Large intestine (tissue), 12 donors: ENCODE measurements at places on chromosomes 1 and 21. TPM values are rescaled to one million over a fixed set of nuclear protein-coding genes. Genes with fewer than 3 reads are reported as not detected.
A peak's percentile ranks its signal among the peaks of the same experiment; 100 is the strongest.

DNA sequence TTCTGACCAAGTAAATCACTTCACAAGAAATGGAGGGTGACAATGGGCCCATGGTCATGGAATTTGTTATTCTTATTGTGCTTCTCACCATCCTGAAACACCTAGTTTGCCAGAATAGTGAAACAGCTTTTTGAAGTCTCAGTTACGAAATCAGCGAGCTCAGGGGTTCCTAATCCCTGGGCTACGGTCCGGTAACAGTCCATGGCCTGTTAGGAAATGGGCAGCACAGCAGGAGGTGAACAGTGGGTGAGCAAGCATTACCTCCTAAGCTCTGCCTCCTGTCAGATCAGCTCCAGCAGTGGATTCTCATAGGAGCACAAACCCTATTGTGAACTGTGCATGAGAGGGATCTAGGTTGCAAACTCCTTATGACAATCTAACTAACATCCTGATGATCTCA lies 1356.3 kb downstream of the KCNT2 start:
- no peaks in the 10 kb centered on the region for H3K4me1 ChIP-seq
- no peak for DNase-seq
- H3K36me3 ChIP-seq: no peaks in the 10 kb centered on the region
- no peak overlapping the region for H3K27ac ChIP-seq
- H3K4me3 ChIP-seq: no peak overlapping the region

- H3K36me3 ChIP-seq: peaks cover 60% of the 10 kb centered on the region
- no peak for DNase-seq
- no peak overlapping the region for H3K27ac ChIP-seq
- H3K27me3 ChIP-seq: no peaks in the 10 kb centered on the region
- peaks cover 13% of the 10 kb centered on the region for H3K4me1 ChIP-seq
- no peak overlapping the region for H3K4me3 ChIP-seq
Observed at GRCh38 chr1:228100822-228101613, 2.1 kb downstream of the C1orf35 start.

DNA sequence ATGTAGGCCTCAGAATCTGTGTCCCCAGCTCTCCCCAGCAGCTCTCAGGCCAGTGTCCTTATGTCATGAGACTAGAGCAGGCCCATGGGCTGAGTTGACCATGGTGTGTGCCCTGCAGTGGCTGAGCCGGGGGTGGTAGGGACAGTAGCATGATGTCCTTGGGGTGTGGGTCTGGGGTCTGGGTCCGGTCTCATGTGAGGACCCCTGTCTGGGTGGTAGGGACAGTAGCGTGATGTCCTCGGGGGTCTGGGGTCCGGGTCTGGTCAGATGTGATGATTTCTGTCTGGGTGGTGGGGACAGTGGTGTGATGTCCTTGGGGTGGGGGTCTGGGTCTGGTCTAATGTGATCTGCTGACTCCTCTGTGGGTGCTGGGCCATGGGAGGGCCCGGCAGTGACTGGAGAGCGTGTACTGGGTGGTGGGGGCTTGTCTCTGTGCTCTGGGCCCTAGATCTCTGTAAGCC lies 64.5 kb downstream of the OBSCN start:
- DNase-seq: no peak
- H3K27ac ChIP-seq: no peak overlapping the region
- peaks cover 9% of the 10 kb centered on the region for H3K36me3 ChIP-seq
- peaks cover 8% of the 10 kb centered on the region for H3K4me1 ChIP-seq
- H3K4me3 ChIP-seq: no peak overlapping the region

- no peak overlapping the region for H3K27ac ChIP-seq
- H3K36me3 ChIP-seq: peaks cover 25% of the 10 kb centered on the region
- no peaks in the 10 kb centered on the region for H3K27me3 ChIP-seq
- H3K4me1 ChIP-seq: peaks cover 7% of the 10 kb centered on the region
- no peak overlapping the region for H3K4me3 ChIP-seq
Observed at GRCh38 chr1:19393046-19393445, 80.9 kb downstream of the SLC66A1 start.

- no peaks in the 10 kb centered on the region for H3K27me3 ChIP-seq
- no peak overlapping the region for H3K4me3 ChIP-seq
- peaks cover 33% of the 10 kb centered on the region for H3K36me3 ChIP-seq
- no peak overlapping the region for H3K27ac ChIP-seq
- DNase-seq: no peak
- H3K4me1 ChIP-seq: no peaks in the 10 kb centered on the region
Observed at GRCh38 chr1:225977937-225978748, 21.0 kb downstream of the SDE2 start.

DNA sequence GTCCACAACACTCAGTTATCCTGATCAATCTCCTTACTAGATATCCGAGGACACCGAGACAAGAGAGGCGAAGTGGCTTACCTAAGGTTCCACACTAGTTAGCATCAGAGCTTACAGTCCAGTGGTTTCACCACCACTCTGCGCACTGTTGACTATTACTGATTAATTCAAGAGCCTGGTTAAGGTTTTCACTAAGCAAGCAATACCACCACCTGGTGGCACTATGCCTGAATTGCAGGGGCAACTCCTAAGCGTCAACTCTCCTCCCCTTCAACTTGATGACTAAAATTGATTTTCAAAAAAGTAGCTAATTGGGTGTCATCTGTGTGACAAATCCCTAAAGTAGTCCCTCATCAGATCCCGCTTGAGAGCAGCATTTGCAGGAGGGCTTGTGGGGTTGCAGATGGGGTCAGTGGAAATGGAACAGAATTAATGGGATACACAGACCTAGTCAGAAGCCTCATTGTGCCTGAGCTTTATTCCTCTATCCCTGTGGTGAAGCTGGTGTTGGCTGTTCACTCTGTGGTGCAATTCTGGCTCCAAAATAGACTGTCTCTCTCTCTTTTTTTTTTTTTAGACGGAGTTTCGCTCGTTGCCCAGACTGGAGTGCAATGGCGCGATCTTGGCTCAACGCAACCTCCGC lies 9.1 kb downstream of the TTC22 start:
- H3K4me1 ChIP-seq: peaks cover 42% of the 10 kb centered on the region
- peak overlapping the region; percentile 22 for H3K27ac ChIP-seq
- peak; percentile 35 for DNase-seq
- H3K36me3 ChIP-seq: peaks cover 17% of the 10 kb centered on the region
- no peaks in the 10 kb centered on the region for H3K27me3 ChIP-seq
- no peak overlapping the region for H3K4me3 ChIP-seq

- peaks cover 14% of the 10 kb centered on the region for H3K36me3 ChIP-seq
- no peaks in the 10 kb centered on the region for H3K27me3 ChIP-seq
- no peak for DNase-seq
- peaks cover 5% of the 10 kb centered on the region for H3K4me1 ChIP-seq
Observed at GRCh38 chr1:44743211-44743610, 3.6 kb downstream of the KIF2C start.

DNA sequence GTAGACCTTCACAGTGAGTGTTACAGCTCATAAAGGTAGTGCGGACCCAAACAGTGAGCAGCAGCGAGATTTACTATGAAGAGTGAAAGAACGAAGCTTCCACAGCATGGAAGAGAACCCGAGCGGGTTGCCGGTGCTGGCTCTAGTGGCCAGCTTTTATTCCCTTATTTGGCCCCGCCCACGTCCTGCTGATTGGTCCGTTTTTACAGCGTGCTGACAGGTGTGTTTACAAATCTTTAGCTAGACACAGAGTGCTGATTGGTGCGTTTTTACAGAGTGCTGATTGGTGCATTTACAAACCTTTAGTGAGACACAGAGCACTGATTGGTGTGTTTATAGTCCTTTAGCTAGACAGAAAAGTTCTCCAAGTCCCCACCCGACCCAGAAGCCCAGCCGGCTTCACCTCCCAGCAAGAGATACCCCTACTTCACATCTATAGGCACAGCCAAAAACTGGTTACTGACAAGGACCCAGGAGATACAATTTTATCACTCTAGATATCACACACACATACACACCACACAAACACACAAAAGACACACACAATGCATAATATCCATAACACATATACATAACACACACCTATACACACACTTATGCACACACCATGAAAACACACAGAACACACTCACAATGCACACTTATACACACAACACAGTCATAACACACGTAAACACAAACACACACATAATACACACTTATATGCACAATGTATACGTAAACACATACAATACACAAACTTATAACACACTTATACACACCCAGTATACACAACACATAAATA lies 68.5 kb downstream of the MAP3K21 start:
- no peak overlapping the region for H3K4me3 ChIP-seq
- H3K27me3 ChIP-seq: no peaks in the 10 kb centered on the region
- H3K36me3 ChIP-seq: no peaks in the 10 kb centered on the region
- no peak overlapping the region for H3K27ac ChIP-seq
- H3K4me1 ChIP-seq: no peaks in the 10 kb centered on the region

- no peak overlapping the region for H3K27ac ChIP-seq
- peak; percentile 33 for DNase-seq
- H3K4me1 ChIP-seq: no peaks in the 10 kb centered on the region
- H3K36me3 ChIP-seq: no peaks in the 10 kb centered on the region
Observed at GRCh38 chr1:23216771-23217420, 406 bp downstream of the HTR1D start.

DNA sequence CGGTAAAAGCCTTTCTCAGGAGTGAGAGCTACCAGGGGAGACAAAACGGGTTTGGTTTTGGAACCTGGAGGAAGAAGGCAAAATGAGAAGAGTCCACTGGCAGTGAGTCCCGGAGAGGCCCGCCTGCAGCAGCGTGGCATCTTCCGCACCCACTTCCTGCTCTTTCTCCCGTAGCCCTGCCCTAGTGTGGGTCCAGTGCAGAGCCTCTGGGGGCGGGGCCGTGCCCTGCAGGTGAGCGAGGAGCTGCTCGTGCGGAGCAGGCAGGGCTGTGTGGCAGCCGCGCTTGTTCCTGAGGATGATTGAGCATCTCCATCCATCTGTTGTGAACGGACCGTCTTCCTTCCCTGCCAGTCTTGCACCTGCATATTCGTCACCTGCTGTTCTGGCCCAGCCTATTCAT lies 66.5 kb downstream of the PEX14 start:
- H3K4me1 ChIP-seq: no peaks in the 10 kb centered on the region
- no peak overlapping the region for H3K4me3 ChIP-seq
- no peak for DNase-seq
- H3K36me3 ChIP-seq: peaks cover 22% of the 10 kb centered on the region
- H3K27me3 ChIP-seq: no peaks in the 10 kb centered on the region

DNA sequence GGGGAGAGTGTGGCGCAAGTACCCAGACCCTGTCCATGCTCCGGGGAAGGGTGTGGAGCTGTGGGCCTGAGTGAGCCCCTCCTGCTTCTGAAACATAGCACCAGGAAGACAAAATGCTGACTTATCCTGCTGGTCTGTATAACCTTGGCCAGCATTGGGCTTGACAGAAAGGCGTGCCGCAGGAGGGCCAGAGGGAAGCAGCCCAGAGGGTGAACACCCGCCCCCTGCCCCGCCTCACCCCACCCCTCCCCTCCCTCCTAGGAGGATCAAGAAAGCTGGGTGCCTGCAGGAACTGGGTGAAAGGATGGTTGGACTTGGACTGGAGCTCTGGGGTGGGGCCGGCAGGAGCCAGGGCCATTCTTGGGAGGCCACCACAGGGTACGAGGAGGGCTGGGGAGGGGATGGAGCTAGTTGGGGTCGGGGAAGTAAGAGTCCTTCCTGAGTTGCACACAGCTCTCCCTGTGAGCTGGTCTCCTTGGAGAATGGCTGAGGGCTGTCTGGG lies 27.1 kb downstream of the PTPRF start:
- peak; percentile 90 for DNase-seq
- H3K27ac ChIP-seq: peak overlapping the region; percentile 94
- no peaks in the 10 kb centered on the region for H3K27me3 ChIP-seq
- H3K4me1 ChIP-seq: peaks cover 46% of the 10 kb centered on the region
- peaks cover 57% of the 10 kb centered on the region for H3K36me3 ChIP-seq

DNA sequence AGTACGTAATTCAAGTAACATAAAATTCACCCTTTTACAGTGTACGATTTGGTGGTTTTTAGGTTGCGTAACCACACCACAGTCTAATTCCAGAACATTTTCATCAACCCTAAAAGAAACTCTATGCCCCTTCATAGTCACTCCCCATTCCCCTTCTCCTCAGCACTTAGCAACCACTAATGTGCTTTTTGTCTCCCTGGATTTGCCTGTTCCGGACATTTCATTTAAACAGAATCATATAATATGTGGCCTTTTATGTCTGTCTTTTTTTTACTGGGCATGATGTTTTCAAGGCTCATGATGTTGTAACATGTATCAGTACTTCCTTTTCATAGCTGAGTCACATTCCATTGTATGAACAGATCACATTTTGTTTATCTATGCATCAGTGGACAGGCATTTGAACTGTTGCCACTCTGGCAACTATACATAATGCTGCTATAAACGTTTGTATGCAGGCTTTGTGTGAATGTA lies 20.8 kb downstream of the OBSCN start:
- DNase-seq: no peak
- peaks cover 22% of the 10 kb centered on the region for H3K36me3 ChIP-seq
- no peaks in the 10 kb centered on the region for H3K27me3 ChIP-seq

- no peak overlapping the region for H3K4me3 ChIP-seq
- H3K27me3 ChIP-seq: no peaks in the 10 kb centered on the region
- peaks cover 57% of the 10 kb centered on the region for H3K4me1 ChIP-seq
- no peak overlapping the region for H3K27ac ChIP-seq
Observed at GRCh38 chr1:54812801-54813484, 11.8 kb upstream of the TTC22 start.

- DNase-seq: no peak
- H3K27ac ChIP-seq: no peak overlapping the region
- peaks cover 34% of the 10 kb centered on the region for H3K4me1 ChIP-seq
- H3K36me3 ChIP-seq: no peaks in the 10 kb centered on the region
- no peaks in the 10 kb centered on the region for H3K27me3 ChIP-seq
Observed at GRCh38 chr1:193545171-193545570, 358.8 kb upstream of the B3GALT2 start.

DNA sequence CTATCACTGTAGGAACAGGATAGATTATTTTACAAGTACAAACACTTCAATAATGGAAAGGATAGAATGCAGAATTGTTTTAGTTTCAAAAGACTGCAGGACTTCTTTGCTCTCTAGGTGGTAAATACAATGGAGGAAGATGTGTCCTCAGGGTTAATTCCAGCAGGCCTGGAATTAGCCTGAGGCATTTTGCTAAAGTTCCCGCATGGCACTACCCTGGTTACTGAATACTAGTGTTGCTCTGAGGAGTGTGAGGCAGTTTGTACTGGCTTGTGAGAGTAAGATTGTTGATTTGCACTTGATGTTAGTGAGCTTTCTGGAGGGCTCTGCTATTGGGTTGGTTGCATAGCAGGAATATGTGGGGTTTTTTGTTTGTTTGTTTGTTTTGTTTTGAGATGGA lies 61.4 kb downstream of the FASLG start:
- no peak overlapping the region for H3K4me3 ChIP-seq
- H3K4me1 ChIP-seq: peaks cover 12% of the 10 kb centered on the region
- DNase-seq: no peak

GRCh38 chr1:116738673-116739370 lies 15.4 kb upstream of the CD2 start:
- no peak for DNase-seq
- no peaks in the 10 kb centered on the region for H3K4me1 ChIP-seq
- no peaks in the 10 kb centered on the region for H3K27me3 ChIP-seq
- H3K36me3 ChIP-seq: no peaks in the 10 kb centered on the region
- no peak overlapping the region for H3K4me3 ChIP-seq

- H3K27ac ChIP-seq: no peak overlapping the region
- H3K4me3 ChIP-seq: no peak overlapping the region
- H3K36me3 ChIP-seq: no peaks in the 10 kb centered on the region
- peaks cover 41% of the 10 kb centered on the region for H3K27me3 ChIP-seq
- H3K4me1 ChIP-seq: no peaks in the 10 kb centered on the region
- DNase-seq: no peak
Observed at GRCh38 chr1:44501047-44501890, 96.2 kb downstream of the RNF220 start.

Gene FCGR3A
- polyA plus RNA-seq: 3.1 TPM

Gene TNFAIP8L2
- 5.0 TPM for polyA plus RNA-seq

Gene SPRR2E
- polyA plus RNA-seq: not detected

Gene GBP2
- polyA plus RNA-seq: 56.9 TPM
